Activated CD8-positive, alpha-beta memory T cell treated with anti-CD3 and anti-CD28 coated beads for 4 hours (primary cell): ENCODE measurements at places on chromosomes 6 and 20.

GRCh38 chr6:128316258-128316929 lies 204.0 kb downstream of the PTPRK start:
- DNase-seq, result no peak

DNA sequence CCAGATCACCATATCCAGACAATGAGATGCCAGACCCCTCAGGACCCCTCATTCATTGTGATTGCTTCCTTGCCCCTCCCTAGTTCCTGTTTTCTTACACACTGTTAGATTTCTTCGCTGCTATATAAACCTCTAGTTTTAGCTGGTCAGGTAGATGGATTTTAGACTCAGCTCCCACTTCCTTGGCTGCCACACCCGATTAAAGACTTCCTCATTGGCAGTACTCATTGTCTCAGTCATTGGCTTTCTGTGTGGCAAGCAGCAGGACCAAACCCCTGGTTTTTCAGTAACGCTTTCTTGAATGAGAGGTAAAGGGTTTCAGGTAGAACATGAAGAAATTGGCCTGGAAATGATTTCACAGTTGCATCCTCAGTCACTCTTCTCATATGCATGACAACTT lies 47.9 kb downstream of the QRSL1 start:
- no peak for DNase-seq

DNA sequence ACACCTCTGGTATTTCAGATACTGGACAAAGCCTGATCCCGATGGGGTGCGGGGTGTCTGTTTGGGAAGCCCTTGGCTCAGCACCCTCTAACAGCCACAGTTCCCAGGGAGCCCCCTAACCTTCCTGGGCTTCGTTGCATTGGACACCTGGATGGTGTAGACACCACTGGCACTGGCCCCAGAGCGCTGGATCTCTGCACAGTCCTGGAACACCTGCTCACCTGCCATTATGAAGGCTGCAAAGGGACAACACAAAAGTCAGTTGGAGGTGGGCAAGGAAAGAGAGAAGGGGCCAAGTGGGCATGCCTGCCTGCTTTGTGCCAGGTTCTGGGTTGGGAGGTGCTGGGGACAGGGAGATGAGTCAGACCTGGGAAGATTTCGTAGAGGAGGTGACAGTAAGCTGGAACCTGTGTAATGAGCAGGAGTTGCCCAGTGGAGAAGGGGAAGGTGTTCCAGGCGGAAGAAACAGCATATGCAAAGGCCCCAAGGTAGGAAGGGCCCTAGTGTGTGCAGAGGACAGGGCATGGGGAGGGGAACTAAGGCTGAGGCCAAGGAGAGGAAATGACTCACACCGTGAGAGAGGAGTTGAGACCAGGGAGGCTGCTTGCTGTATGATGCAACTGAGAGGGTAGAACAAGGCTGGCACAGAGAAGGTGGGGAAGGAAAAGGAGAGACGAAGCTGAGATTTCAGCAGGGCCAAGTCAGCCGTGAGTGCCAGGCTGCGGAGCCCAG lies 34.9 kb downstream of the ANGPT4 start:
- no peak for DNase-seq

DNA sequence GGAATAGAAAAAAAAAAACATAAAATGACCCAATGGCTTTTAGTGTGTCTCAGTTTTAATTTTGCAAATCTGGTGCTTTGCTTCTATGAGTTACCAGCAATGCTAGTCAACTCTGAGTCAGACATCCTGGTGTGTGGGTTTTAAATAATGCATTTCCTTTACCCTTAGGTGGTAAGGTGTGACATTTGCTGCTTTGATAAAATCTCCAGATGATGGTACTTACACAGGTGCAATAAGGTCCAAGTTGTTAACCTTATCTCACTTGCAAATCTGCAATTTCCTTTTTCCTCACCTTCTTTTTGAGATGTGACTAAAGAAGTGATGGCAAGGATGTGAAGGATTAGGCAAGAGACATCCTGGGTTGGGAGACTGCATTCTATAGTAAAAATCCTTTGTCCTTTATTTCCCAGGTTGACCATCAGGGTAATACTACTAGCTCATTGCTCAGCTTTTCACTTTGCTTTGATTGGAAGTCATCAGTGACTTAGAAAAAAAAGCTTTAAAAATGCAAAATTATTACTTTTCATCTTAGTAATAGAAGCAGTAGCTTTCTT lies 818.5 kb upstream of the FLRT3 start:
- no peak for DNase-seq

- DNase-seq, result no peak
Measured at GRCh38 chr6:69813508-69813907, 16.7 kb upstream of the LMBRD1 start.

DNA sequence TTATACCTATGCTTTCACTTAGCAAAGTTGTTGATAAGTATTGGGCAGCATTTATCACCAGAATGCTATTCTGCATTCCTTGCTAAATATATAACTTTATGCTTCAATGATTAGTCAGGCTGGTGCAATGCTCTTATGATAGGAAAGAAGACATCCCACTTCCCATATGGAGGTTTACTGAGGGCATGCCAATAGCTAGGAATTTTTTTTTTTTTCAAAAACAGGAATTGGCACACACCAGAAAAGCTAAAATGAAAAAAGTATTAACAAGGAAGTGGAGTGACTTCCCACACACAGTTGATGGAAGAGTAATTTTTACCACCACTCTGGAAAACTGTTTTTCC lies 90.8 kb downstream of the FRK start:
- no peak for DNase-seq

GRCh38 chr6:28736121-28736520 lies 187.7 kb downstream of the TRIM27 start:
- DNase-seq, result no peak

- no peak for DNase-seq
Measured at GRCh38 chr20:7924692-7925091, 15.6 kb downstream of the HAO1 start.

- no peak for DNase-seq
Measured at GRCh38 chr6:7691675-7692452, 34.0 kb upstream of the BMP6 start.

DNA sequence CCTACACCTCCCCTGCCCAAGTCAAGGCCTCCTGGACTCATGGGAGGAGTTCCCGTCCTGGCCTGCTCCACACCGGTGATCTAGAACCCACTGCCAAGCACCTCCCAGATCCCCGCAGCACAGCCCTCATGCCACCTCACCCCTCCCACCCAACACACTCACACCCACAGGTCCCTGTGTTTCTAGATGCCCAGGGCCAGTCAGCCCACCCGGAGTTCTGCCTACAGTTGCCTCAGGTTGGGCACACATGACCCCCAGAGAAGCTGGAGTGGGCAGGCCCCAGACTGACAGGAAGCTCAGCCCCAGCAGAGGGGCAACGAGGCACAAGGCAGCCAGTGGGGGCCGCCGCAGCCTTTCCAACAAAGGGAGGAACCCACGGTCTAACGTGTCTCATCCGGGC lies 29.6 kb downstream of the RRBP1 start:
- no peak for DNase-seq

DNA sequence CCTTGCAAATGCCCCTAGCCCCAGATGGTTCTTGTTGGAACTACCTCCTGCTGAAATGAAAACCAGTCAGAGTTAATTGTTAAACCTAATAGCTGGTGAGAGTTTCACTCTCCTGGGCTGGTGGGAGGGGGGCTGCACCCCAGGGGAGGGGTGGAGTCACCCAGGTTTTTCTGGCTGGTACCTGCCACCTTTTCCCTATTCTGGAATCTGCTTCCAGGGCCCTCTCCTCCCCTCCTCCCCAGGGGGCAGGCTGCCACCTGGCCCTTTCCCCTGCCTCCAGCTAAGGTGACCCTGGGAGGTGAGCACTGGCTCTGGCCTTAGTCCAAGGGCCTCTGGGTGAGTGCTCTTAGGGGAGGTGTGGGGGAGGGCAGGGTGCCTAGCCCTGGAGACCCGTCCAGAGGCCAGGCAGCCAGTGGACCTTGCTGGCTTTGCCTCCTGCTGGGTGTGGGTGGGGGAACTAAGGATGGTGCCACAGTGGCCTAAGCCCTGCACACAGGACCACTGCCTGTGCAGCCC lies 48.8 kb upstream of the EPB41L1 start:
- no peak for DNase-seq

DNA sequence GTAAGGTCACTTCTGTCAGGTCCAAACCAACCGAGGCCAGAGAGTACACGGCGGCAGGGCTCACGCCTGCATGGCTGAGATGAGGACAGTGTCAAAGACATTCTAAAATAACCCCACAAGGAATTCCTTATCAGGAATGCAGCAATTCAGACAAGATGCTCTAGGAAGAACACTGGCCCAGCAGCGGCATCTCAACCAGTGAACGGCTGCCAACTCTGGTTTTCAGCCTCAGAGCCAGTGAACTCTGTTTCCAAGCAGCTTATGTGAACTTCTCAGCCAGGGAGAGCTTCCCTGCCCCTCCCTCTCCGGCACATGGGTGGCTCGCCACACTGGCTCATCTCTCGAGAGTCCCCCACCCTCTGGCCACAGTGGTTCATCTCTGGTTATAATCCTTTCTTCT lies 36.9 kb downstream of the KCNQ2 start:
- DNase-seq, result no peak

DNA sequence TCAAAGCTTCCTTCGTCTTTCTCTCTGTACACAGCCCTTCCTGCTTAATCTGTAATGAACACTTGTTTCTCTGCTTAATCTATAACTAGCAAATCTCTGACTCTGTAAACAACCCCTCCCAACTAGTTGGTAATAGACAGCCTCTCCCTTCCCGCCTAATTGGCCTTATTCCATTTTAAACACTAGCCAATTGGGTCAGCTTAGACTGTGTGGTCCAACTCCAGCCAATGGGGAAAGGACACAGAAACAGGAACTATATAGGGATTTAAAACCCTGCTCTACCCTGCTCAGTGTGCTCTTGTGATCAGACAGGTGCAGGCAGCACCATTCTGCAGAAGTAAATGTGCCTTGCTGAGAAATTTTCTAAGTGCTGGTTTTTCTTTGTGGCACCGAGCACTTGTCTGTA lies 18.5 kb downstream of the CHD6 start:
- DNase-seq, result no peak

DNA sequence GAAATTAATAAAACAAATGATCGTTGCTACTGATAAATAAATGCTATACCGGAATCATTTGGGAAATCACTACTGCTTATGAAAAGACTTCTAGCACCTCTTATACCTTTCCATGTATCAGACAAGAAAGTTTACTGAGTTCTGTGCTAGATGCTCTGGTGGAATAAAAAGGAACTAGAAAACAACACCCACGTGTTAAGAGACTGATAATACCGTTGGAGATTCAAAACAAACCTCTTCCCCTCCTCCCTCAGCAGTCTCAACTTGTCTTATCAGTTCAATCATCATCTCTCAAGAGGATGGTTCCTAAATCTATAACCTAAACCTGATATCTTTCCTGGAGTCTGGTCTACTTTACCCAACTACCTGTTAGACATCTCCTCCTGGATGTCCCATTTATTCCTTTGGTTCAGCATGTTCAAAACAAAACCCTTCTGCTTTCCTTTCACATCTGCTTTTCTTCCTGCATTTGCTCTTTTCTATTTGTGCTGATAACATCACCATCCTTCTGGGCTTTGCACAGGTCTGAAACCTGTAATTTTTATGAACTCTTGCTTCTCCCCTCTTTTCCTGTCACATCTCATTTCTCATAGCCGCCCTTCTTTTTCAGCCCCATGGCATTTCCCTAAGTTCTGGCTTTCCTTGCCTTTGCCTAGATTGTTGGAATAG lies 122.2 kb downstream of the COL19A1 start:
- DNase-seq, result no peak

GRCh38 chr6:41757271-41757670 lies 10.1 kb upstream of the PGC start:
- DNase-seq, result no peak

DNA sequence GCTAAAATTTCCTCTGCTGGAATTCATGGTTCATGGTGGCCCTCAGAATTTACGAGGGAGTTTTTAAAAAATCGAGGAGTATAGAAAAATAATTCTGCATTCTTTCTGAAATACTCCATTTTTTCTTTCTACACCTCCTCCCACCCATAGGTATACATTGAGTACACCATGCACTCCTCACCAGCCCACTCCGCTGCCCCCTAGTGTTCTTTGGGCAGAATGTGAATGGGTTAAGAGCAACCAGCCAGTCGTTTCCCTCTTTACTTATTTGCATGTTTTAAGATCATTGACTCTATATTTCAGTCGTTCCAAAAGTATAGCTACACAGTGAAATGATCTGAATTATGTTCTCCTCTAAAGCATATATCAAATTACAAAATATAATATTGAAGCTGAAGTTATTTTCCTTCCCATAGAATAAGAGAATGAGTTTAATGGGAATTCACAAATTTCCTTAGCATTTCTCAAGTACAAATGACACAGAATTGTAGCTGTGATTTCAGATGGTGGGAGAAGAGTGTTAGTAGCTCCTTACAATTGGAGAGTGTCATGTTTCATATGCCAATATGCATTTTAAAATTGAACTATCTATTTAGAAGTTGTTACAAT lies 977.7 kb upstream of the SLC35B3 start:
- DNase-seq, result no peak

GRCh38 chr6:42454428-42454791 lies 2.7 kb upstream of the TRERF1 start:
- DNase-seq, result no peak

DNA sequence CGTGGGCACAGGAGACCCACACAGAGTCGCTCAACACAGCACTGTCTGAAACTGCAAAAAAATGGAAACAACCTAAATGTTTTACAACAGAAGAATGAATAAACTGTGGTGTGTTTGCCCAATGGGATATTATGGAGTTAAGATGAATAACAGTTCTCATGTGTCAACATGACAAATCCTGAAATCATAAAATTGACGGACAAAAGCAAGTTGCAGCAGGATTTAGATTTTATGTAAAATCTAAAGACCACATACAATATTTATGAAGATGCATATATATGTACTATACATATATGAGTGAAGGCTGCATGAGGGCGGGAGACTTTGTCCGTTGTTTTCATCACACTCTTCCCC lies 79.7 kb downstream of the GRM4 start:
- no peak for DNase-seq

DNA sequence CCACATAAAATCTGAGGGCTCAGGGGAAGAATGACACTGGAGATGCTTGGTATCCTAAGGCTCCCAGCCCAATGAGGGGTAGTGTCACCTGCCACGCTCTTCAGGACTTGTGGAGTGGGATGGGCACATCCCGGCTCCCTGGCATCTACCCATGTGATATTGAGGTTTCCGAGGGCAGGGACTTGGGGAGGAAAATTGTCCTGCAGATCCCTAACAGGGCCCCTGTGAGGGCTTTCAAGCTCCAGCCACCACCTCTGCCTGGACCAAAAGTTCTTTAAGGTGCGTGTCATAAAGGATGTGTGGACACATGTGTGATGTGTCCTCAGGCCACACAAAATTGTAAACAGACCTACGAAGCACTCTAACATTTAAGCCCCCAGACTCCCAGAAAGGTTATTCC lies 2.5 kb downstream of the SCML4 start:
- no peak for DNase-seq

GRCh38 chr6:35419417-35419816 lies 32.7 kb upstream of the FANCE start:
- DNase-seq, result no peak

- DNase-seq, result no peak
Measured at GRCh38 chr20:54221996-54222890, 14.4 kb downstream of the PFDN4 start.
